ENCODE measurements at places on chromosomes 4 and X.

DNA sequence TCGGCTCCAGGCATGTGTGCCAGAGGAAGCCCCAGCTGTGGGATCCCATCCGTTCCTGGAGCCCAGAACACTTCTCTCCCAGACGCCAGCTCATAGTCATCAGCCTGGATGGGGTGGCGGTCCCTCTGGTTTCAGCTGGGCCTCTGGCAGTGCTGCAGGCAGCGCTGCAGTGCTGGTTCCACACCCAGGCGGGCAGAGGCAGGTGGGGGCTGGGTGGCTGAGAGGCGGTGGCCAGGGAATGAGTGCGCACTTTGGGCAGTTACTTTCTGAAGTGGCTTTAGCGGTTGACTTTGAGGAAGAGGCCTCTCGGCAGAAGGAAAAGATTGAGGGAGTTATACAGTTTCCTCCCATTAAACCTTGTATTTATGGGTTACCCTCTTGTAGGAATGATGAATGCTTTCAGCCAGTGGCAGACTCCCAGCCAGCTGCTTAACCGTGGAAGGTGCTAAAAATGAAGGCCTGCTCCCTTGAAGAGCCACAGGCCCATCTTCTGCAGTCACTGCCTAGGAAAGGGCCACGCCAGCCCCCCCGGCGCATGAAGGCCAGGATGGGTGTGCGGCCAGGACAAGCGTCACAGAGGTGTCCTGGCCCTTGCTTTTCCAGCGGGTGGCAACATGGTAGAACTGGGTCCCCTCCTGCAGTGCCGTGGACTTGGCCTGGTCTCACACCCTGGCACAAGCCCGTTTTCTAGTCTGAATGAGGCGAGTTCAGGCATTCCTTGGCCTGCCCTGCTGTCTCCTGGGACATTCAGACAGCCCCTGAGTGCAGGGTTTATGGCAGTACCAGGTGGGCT is 9.9 kb downstream of the TADA2B start:
- DNase-seq: no peak

DNA sequence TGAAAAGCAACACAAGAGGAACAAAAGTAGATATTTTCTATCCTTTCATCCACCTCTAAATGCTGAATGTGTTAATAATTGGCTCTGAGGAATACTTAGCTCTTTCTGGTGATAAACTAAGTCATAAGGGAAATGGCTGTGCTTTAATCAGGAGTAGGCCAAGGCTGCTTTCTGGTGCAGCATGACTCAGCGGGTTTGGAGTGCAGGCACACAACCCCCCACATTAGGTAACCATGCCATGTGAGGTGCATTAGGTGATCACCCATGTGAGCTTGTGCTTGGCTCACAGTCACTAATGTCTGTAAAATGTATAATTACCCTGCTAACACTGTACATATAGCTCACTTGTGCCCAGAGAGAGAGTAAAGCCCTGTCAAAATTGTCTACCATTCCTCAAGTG is 57.2 kb downstream of the USP38 start:
- no peak for DNase-seq

- no peak for DNase-seq
These were observed 181.0 kb downstream of the SHROOM3 start for GRCh38 chr4:76615999-76616398.

DNA sequence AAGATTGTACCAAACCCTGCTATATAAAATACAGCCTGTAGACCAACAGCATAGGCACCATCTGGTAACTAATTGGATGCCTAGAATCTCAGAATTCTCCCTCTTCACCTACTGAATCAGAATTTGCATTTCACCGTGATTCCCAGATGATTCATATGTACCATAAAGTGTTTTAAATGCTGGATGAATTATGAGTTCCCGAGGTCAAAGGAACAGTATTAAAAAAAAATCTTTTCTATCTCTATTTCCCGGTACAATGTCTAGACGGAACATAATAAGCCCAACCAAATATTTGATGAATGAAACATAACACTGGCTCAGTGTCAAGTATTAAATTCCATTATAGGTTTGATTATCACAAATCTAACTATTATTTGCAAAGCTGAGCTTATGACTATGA is 280.0 kb downstream of the ANKRD50 start:
- no peak for DNase-seq

- no peak for DNase-seq
These were observed 41.9 kb upstream of the ETNPPL start for GRCh38 chr4:108804648-108805273.

DNA sequence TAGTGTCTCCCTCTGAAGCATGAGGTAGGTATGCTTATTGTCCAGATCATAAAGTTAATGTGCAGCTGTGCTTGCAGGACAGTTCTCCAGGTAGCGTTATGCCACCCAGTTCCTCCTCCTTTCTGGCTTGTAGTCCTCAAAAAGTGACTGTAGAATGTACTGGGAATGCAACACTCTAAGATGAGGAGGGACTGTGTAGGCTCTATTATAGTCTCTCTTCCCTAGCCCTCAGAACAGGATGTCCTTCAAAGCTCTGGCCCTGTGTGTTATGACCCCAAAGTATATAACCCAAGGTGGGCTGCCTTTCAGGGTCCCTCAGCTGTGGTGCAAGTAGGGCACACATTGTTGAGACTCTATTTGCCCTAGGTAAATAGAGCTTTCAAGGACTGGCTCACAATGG is 20.8 kb upstream of the MANBA start:
- DNase-seq: no peak

- no peak for DNase-seq
These were observed 58.3 kb downstream of the PCGF3 start for GRCh38 chr4:763922-764321.

GRCh38 chrX:153640045-153640686 is 6.8 kb upstream of the DUSP9 start:
- no peak for DNase-seq

- DNase-seq: no peak
These were observed 181.1 kb upstream of the SPRY1 start for GRCh38 chr4:123215536-123215935.

DNA sequence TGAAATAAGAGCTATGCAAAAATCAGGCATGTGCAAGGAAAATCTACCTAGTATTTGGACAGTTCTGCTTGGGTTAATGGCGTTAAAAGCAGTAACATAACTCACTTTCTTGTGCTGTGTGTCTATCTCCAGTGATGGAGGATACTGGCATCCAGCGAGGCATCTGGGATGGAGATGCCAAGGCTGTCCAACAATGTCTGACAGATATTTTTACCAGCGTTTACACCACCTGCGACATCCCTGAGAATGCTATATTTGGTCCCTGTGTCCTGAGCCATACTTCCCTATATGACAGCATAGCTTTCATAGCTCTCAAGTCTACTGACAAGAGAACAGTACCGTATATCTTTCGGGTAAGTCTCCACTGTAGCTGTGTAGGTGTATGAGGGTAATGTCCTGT is 2.6 kb downstream of the PRDM8 start:
- DNase-seq: no peak

DNA sequence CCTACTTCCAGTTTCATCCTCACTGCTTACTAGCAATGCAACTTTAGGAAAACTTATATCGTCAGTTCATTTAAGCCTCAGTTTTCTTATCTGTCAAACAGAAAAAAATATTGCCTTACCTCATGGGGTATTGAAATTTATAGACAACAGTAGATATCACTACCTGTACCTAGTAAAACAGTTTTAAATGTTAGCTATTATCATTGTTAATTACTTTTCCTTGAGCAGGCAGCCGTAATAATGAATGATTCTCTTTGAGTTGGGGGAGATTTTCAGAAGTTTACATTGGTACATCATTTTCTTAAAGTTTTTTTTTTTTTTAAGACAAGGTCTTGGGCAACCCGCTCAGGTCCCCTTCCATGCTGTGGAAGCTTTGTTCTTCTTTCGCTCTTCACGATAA is 71.7 kb upstream of the BMPR1B start:
- DNase-seq: no peak

- DNase-seq: no peak
These were observed 35.8 kb downstream of the NAP1L3 start for GRCh38 chrX:93637591-93637990.

GRCh38 chrX:135509885-135510284 is 10.6 kb upstream of the INTS6L start:
- no peak for DNase-seq

GRCh38 chrX:136268051-136269048 is 17.1 kb upstream of the MAP7D3 start:
- peak; percentile 45 for DNase-seq

- no peak for DNase-seq
These were observed 2.6 kb upstream of the ODAM start for GRCh38 chr4:70192895-70193294.

Measured in BE2C (cell line).